ENCODE measurements at places on chromosomes 6 and 20. TPM values are rescaled to one million over a fixed set of nuclear protein-coding genes. Genes with fewer than 3 reads are reported as not detected.
A peak's percentile ranks its signal among the peaks of the same experiment; 100 is the strongest.

Gene UQCC2
- 24.5 TPM for total RNA-seq

Gene DYNLT2
- 2.2 TPM for total RNA-seq

- DNase-seq: no peak
Measured at GRCh38 chr20:38290829-38291814, 12.8 kb upstream of the BPI start.

DNA sequence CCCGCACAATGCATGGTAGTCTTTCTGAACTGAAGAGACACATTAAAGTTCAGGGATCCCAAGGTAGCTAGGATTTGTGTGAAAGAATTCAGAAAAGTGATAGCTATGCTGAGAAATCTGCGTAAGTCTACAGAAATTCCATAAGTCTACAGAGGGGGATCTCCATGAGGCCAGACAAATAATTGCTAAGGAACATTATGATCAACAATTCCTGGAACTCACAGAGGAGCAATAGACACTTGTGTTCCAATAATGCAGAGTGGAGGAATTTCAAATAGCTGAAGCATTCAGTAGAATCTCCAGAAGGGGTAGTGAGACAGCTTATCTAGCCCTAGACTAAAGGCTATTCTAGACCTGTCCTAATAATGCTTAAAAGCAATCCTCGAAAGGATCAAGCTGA is 315.7 kb upstream of the ECI2 start:
- no peak for DNase-seq

DNA sequence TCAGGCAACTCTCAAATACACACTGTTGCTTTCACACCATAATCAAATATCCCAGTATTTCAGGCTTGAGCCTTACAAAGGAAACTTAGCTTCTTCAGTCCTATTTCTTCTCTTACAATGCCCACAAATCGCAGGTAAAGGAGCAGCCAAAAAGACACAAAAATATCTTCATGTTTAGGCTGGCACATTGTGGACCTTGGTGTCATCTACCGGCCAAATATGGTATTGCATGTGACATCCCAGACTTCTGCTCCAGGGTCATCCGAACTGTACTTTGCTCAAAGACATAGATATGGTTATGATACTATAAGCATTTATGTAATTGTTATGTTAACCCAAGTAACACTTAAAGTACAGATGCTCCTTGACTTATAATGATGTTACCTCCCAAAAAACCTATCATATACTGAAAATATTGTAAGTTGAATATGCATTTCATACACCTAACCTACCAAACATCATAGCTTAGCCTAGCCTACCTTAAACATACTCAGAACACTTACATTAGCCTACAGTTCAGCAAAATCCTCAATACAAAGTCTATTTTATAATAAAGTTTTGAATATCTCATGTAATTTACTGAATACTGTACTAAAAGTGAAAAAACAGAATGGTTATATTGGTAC is 4.6 kb downstream of the OR2H2 start:
- DNase-seq: peak; percentile 40

GRCh38 chr6:166436195-166437139 is 53.7 kb upstream of the MPC1 start:
- DNase-seq: no peak

- DNase-seq: no peak
Measured at GRCh38 chr6:104597541-104598050, 262.1 kb downstream of the HACE1 start.
